ENCODE measurements at places on chromosomes 1 and 21.

DNA sequence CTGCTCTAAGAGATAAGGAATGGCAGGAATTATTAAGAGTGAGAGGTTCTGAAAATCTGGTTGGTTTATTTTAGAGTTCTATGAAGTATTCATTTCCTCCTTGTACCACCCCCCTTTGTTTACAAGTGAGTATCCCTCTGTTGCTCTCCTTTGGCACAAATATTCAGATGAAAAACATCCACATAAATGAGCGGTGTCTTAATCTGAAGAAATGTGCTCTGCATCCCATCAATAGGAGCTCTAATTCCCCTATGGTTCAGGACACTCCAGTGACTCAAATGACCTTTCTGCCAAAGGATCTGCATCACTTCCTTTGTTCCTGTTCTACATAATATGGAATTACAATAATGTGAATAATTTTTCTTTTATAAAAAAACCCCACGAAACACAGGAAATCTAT, 16.6 kb downstream of the DDAH1 start:
- DNase-seq: no peak

DNA sequence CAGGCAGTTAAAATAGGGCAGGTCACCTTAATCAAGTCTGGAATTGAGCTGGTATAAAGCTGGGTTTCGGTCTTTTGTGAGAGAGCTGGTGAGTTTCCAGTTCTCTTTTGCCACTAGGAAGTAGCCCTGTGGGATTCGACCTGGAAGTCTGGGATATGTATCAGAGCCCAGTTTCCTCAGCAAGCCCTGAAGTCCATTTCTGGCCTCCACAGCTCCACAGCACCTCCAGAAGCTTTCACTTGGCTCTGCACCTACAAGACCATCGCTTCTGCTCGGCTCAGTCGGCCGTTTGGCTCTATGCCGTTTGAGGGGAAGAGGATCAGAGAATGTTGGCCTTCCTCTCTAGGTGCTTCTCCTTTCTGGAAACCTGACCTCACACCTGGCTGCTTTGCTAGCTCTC, 148.0 kb downstream of the GALNT2 start:
- DNase-seq: no peak

DNA sequence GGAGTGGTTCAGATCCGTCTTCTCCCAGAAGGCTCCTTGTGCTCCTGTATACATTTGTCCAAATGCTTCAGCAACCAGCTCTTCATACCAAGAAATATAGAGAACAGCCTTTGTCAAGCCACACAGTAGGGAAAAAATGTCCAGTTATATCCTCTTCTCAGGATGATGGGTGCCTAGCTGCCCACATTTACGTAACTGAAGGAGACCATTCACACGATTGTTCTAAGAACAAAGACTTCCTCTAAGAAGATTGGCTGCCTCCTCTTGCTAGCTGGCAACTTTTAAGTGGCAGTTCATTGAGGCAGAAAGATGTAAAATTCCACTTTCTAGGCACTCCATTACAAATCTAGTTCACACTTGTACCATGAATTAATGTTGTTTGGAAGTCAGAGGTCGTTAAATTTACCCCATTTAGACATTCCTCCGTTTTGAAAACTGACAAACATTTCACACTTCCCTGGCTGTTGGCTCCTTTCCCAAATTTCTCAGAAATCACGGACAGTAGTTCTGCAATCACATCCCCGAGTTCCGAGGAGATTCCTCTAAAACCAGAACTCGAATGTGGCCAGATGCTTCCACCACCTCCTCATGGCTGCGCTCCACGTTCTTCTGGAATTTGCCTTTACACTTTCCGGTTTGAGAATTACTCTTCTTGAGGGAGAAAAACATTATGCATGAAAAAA, 45.6 kb upstream of the CSF1 start:
- DNase-seq: no peak

DNA sequence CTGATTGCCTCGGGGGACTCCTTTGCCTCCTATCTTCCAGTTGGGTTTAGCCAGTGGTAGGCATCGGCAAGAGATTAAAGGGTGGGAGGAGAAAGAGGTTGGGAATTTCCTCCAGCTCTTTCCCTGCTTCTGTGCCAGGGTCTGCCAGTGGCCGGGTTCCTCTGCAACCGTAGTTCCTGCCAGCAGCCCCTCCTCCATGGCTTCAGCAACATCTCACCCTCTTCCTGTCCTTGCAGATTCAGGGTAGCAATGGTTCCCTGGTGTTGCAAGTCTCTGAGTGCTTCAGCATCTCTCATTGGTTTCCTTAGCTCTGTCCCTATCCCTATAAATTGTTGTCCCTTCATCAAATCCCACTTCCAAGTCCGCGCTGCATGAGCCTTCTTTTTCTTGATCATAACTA, 223.1 kb upstream of the JUN start:
- no peak for DNase-seq

GRCh38 chr1:89980605-89981004, 14.3 kb upstream of the ZNF326 start:
- DNase-seq: no peak
